ENCODE measurements at places on chromosomes 3 and 15. TPM values are rescaled to one million over a fixed set of nuclear protein-coding genes. Genes with fewer than 3 reads are reported as not detected.
A peak's percentile ranks its signal among the peaks of the same experiment; 100 is the strongest.

Gene RAD51
- 3.6 TPM for total RNA-seq

Gene DNAJA4
- total RNA-seq: 27.8 TPM

Gene NANOGP8
- 0.27 TPM for total RNA-seq

Gene TRIM71
- total RNA-seq: 0.18 TPM

Gene RPL22L1
- total RNA-seq: 99.0 TPM

Gene CLDN1
- 2.1 TPM for total RNA-seq

Gene ISLR2
- total RNA-seq: 1.4 TPM

DNA sequence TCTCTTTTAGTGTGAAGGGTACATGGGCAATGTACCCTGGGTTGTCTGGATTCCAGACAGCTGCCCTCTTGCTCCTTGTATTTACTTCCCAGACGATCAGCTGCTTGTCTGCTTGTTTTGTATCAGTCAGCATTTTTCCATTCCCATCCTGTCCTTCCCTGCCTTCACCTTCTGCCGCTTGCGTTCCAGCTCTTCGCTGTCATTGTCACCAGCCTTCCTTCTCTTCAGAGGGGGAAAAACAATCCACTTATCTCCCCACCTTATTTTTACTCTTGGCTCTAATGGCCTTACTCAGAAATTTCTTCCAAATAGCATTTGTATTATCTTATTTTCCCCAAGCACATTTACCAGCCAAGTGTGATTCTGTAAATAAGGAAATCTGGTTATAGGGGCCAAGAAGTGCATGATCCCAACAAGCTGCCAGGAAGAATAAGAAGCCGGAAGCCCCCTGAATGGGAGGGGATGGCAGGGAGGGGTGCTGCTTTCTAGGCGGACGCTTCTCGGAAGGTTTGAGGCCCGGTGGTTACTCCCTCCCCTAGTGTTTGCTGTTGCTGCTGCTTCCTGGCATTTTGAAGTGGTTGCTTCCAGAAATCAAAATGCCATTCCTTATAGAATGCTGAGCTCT lies 497.6 kb downstream of the NTRK3 start:
- DNase-seq: peak; percentile 68

DNA sequence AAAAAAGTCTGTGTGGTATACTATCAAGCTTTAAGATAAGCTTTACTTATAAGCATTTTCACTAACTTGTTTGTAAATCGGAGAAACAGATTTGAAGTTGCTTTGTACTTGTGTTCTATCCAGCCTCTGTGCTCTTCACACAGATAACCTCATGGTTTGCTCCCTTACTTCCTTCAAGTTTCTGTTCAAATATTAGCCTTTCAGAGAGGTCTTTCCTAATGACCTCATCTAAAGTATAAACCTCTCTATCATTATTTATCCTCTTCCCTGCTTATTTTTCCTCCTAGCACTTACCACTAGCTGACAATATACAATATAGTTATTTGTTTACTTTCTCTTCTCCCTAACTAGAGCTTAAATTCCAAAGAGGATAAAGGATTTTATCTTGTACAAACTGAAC lies 180.0 kb downstream of the CBLB start:
- no peak for DNase-seq

DNA sequence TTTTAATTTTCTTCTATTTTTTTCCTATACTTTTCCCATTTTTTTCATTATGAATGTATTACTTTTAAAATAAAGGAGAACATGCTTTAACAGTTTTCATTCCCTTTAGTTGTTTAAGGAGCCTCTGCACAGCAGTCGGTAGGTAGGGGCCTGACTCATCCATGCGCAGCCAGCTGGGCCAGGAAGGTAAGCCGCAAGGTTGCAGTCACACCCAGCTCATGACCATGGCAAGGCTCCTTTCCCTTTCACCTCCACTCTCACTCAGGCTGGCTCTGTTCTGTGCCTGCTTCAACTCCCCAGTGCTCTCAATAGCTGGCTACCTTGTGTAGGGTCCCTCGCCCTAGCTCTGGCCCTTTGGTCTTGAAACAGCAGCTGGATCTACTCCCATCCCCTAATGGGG lies 17.4 kb upstream of the ANKRD34C start:
- DNase-seq: no peak

DNA sequence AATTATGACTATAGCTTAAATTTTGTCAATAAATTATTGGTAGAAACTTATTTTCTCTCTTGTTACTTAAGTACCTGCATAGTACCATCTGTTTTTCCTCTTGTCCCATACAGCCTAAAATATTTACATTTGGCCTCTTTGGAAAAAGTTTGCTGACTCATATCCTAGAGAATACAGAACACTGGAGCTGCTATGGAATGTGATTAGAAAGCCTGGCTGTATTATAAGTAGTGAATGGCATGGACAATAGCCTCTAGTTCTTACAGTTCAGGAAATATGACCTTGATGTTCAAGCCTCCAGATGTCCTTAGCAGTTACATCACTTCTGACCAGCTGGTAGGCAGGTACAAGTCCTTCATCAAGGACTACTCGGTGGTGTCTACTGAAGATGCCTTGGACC lies 28.3 kb downstream of the ST8SIA2 start:
- peak; percentile 42 for DNase-seq

GRCh38 chr3:183515968-183516851 lies 39.3 kb downstream of the KLHL6 start:
- DNase-seq: peak; percentile 19

DNA sequence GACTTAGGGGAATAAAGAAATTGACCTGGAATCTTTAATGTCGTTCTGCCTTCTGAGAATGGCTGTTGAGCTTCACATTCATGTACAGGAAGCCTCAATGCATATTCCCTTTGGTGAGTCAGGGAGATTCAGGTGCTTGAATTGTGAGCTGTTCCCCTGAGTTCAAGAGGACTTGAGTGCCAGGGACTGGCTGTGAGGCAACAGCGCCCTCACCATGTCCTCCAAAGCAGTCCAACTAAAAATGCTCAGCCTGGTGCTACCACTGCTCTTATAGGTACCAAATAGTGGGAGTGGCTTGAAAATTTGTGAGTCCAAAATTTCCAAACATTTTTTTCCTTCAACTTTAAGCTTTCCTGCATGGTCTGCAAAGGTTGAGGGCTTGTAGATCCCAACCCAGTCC lies 54.1 kb downstream of the LEO1 start:
- no peak for DNase-seq

DNA sequence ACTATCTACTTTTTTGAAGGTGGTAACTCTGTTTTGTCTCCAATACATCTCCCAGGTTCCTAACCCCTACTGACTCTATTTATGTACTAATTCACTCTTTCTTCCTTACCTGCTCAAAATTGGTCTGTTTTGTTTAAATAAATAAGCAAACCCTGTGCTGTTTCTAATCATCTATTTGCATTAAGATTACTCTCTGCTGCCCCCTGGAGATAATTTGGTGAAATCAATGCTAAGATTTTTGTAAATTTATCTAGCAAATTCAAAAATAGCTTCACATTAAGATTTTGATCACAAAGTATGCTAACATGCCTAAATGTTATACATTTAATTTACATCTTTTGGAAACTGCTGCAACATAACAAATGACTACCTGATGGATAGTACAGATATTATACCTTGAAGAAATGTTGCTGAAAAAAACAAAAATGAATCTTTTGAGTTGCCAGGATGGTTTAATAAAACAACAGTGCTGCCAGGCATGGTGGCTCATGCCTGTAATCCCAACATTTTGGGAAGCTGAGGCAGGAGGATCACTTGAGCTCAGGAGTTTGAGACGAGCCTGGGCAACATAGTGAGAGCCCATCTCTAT lies 4.4 kb upstream of the CD200R1 start:
- peak; percentile 52 for DNase-seq

- peak; percentile 56 for DNase-seq
Measured at GRCh38 chr15:92480361-92480760, 86.7 kb downstream of the ST8SIA2 start.

DNA sequence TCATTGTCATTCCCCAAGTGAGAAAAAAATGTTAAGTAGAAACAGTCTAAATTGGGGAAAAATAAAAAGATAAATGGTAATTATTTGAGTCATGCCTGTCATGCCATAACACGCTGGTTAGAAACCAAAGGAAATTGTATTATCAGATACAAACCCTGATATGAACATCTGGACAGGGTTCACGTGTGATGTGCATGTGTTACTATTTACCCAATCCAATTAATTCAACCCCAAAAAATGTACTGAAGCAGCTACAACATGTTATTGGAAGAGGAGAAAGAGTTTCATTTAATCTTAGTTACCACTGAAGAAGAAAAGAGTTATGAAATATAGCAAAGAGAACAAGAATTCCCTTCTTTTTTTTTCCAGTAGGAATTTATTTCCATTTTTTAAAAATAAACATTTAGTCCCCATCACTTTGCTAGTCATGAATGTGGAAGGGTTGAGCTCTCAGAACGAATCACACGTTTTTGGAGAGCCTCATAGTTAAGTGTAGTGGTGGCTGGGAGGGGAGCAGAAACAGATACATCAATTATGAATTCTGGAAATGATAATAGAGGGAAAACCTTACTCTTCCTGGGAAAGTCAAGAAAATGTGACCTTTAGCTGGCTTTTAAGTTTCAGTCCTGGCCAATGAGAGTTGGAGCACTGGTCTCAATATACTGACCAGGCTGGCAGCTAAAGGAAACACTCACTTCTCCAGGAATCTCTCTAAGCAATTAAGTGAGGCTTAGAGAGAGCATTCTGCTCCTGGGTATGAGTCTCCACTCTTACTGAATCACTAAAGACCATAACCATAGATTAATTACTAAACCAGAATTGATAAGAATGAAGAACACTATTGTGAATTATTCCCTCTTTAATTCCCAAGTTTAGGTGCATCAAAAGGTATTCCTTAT lies 796.5 kb downstream of the GRM7 start:
- no peak for DNase-seq

- DNase-seq: peak; percentile 86
Measured at GRCh38 chr3:27089068-27089467, 280.1 kb downstream of the NEK10 start.

DNA sequence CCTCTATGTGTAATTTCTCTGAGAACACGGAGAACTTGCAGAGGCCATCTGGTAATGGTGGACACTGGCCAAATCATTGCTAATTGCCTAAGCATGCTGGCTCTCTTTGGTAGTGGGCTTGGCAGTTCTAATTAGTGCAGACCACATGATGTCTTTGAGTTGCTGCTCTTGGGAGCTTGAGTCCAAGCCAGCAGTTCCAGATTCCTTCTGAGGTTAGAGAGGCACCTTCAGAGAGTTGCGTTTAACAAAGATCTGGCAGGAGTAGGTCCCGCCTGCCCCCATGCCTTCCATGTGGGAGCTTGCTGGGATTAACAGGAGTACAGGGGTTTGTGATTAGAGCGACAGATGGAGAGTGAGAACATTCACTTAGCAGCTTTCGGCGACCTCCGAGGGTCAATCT lies 449.0 kb upstream of the LMCD1 start:
- DNase-seq: peak; percentile 71

- no peak for DNase-seq
Measured at GRCh38 chr15:63221346-63221745, 31.9 kb downstream of the RAB8B start.

- DNase-seq: peak; percentile 38
Measured at GRCh38 chr3:144771381-144771870, 799.8 kb downstream of the DIPK2A start.

GRCh38 chr3:121231872-121232271 lies 313.9 kb downstream of the POLQ start:
- no peak for DNase-seq

GRCh38 chr3:111303760-111304159 lies 232.1 kb downstream of the NECTIN3 start:
- no peak for DNase-seq

GRCh38 chr15:57732526-57733331 lies 26.2 kb downstream of the POLR2M start:
- peak; percentile 54 for DNase-seq

DNA sequence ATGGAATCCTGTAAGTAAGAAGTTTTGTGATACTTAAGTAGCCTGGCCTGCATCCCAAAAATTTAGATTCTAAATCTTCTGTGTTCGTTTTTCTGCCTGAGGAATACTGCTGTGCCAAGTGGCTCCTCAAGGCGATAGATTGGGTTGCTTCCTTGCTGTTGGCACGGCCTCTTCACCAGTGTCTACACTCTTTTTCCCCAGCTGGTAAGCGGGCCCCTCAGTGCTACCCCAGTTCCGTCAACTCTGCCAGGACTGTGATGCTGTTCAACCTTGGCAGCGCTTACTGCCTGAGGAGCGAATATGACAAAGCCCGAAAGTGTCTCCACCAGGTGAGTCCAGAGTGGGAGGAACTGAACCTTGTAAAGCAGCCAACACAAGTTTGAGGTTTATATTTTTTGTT lies 53.3 kb upstream of the TRIM71 start:
- no peak for DNase-seq

DNA sequence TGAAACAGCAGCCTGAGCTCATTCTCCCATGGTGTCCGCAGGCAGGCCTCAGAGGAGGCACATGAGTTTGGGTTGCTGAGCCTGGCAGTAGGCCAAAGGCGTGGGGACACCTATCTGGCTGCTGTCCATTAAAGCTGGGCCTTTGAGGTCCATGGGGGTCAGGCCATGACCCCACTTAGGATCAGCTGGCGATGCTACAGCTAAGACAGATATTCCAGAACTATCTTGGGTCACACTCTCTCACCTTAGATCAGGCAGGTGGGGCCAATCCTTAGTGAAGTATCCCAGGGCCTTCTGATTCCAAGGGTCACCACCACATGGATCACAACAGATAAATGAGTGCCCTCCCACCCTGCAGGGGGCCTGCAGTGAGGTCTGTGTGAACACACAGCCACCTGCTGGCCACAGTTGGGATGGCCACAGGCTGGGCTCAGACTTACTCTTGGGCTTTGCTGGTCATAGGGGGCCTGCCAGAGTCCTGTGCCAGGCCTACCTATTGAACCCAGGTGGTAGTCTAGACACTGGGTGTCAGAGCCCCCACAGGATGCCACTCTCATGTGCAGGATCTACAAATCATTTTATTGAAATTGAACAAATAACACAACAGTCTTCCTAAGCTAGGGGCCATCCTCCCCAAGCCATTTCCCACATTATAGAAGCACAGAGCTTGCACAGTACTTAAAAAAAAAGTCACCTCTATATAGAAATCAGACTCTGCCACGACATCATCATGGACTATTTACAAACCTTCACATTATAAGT lies 2.0 kb upstream of the HYAL2 start:
- peak; percentile 80 for DNase-seq

DNA sequence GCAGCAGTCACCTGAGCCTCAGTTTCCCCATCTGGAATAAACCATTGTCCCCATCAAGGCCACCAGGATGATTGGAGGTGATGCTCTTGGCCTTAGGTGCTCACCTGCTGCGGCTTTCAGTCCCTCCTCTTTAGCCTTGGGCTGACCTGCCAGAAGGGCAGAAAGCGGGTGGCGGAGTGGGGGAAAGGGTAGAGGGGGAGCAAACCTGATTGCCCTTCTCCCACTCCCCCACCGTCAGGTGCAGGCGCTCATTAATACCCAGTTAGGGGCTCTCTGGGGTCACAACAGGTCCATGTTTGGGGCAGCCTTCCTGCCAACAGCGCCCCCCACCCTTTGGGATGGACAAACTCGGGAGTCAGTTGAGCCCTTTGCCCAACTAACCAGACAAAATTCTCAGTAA lies 50.5 kb downstream of the GRIP2 start:
- no peak for DNase-seq

DNA sequence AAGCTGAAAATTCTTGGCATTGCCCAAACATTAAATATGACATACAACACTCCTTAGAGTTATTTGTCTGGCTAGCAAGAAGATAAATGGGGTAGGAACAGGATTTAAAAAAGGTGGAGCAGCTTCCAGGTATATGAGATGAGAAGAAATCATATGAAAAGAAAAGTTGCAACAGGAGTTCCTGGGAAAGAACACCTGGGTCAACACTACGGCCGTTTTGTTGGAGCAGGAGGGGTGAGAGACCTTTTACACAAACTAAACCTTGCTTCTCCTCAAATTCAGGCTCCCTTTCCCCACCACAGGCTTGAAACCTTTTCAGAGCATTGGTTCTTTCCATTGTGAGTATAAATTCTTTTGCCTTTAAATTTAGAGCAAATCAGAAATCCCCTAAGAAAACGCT lies 18.8 kb upstream of the GUCA1C start:
- DNase-seq: no peak

GRCh38 chr3:126473292-126474168 lies 2.2 kb downstream of the ZXDC start:
- no peak for DNase-seq
